ENCODE measurements at places on chromosomes 1 and 21.
A peak's percentile ranks its signal among the peaks of the same experiment; 100 is the strongest.

- DNase-seq = peak; percentile 65
These were observed 5.9 kb upstream of the NUF2 start for GRCh38 chr1:163315773-163316374.

DNA sequence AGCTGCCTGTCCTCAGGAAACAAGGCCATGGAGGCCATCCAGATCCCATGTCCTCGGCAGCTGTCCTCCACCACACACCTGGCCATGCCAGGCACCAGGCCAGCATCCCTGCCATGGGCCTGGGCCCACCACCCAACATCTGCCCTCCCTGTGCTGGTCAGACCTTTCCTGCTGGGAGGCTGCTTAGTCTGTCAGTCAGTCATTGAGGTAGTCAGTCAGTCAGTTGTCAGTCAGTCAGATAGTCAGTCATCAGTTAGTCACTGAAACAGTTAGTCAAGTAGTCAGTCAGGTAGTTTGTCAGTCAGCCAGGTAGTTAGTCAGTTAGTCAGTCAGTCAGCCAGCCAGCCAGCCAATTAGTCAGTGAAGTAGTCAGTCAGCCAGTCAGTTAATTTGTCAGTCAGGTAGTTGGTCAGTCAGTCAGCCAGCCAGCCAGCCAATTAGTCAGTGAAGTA, 17.2 kb downstream of the KRTAP10-1 start:
- DNase-seq = no peak

DNA sequence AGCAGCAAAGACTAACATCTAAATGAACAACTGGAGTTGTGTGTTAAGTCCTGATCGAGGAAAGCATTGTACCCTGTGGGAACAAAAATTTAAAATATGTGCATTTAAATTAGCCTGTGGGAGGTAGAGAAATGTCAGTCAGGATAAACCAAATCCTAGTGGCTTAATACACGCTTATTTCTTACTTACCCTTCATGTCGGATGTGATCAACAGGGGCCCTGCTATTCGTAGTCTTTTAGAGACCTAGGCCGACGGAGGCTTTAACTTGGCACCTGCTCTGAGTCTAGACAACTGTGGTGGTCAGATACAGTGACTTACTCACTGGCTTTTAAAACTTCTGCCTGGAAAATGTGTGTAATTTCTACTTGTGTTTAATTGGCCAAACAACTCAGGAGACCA, 10.2 kb downstream of the GSTM3 start:
- DNase-seq = no peak

DNA sequence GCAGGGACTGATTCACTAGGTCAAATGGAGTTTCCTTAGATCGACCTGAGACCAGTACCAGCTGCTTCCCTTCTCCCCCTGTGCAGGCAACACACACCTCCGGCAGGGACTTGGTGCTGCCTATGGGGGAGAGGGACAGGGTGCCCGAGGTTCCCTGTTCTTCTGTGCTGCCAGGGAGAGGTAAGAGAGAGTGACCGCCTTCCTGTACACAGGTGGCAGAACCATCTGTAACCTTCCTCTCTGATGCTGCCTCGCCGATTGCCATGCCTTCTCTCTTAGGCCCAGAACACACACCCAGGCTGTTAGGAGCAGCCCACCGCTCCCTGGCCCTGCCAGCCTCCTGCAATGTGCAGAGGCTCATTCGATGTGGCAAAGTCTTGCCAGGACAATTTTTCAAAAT, 9.3 kb downstream of the MYOC start:
- DNase-seq = no peak

DNA sequence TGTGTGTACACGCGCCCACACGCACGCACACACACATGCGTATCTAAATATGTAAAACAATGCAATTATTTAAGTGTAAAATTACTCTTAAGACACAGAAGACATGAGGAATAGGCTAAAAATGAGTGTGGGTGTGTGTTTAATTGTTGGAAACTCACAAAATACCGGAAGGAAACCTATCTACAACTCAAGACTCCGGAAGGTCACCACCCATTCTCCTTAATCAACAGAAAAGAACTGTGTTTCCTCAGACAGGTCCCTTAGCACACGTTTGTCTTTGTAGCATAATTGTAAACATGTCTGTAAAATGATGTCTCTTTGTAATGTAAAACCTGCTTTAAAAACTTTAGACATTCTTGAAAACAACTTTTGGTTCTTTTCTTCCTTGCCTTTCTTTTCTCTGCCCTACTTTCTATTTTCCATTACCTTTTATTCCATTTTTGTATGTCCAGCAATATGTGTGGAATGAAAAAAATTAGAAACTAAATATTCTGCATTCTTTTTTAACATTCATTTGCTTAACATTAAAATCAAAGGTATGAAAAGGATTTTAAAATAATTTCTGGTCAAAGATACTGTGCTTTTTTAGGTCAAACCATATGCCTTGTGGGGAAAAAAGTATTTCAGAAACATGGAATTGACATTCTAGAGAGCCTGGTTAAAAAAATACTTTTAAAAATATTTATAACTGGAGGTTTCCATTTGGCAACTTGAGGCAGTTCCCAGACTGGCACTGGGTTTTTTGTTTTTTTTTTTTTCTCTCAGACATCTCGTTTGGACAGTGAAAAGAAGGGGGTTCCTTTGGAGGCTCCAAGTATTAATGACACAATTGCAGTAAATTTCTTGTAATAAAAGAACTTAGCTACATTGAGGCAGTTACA, 46.2 kb downstream of the ATP5PF start:
- DNase-seq = no peak

- DNase-seq = peak; percentile 75
These were observed 39.0 kb downstream of the GALNT2 start for GRCh38 chr1:230105754-230106625.

GRCh38 chr1:152000964-152001630, 7.4 kb upstream of the S100A10 start:
- DNase-seq = no peak

- DNase-seq = no peak
These were observed 213.5 kb upstream of the IRF2BP2 start for GRCh38 chr1:234823191-234824176.

GRCh38 chr1:156524481-156524869, 23.9 kb upstream of the MEF2D start:
- no peak for DNase-seq

DNA sequence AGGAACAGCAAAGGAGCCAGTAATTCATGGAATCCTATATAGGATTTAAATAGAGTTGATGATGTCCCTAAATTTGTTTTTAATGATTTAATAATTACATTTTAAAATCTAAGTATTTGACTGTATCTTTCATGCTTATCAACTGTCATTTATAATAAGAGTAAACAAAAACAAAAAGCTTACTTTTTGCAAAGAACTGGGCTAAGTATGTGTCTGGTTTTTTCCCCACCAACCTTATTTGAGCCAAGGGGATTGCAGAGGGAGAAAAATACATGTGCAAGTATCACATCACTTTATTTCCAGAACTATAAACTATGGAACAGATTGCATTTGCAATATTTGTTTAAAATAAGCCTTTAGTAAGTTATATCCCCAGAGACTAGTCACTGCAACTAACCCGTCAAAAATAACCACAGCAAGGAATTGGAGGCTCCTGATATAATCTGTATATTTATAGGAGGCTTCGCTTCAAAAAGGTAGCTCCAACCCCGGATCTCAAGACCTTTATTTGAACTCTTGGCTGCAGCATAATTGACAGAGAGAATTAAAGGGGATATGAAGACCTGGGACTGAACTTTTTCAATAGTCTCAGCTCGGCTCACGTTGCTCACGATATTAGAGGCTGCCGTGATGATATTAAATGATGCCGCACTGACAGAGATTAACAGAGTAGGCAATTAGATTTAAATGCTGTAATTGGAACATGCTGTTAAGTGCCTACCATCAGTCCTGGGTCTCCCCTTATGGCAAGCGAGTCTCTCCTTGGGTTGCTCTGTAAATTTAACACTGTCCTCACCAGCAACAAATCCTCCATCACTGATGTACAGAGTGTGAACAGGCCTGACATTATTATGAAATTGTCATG, 329.1 kb upstream of the NFIA start:
- DNase-seq = no peak

GRCh38 chr1:234149217-234149616, 224.0 kb upstream of the COA6 start:
- peak; percentile 48 for DNase-seq

- DNase-seq = no peak
These were observed 115.4 kb downstream of the SMYD2 start for GRCh38 chr1:214396330-214396729.

GRCh38 chr1:43274804-43275180, 5.0 kb downstream of the TMEM125 start:
- no peak for DNase-seq

- peak; percentile 22 for DNase-seq
These were observed 144.8 kb downstream of the USP25 start for GRCh38 chr21:15874615-15875014.

DNA sequence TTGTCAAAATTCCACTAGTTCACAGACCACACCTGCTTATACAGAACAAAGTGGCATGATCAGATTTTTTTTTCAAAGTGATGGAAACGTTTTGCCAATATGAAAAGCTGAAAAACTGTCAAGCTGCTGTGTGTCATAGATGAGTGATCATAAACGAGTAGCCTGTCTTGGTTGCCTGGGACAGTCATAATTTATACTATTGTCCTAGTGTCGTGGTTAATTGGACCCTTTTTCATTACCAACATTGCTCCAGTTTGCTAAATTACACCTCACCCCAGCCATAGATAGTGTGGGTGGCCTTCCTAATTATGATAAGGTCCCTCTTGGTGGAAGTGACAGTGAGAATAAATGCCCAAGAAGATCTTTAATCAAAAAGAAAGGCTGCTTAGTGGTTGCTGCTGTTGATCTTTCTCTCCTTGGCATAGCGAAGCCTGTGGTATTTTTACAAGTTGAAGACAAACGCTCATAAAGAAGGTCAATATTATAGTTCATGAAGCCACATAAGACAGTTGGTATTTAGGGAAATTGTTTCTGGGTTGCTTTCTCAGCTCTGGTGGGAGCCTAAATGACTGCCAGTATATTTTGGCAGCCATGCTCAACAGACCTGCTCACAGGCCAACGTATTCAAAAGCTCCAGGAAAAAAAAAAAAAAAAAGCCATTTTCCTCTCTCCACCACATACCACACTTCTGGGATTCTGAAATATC, 478.1 kb downstream of the PLA2G4A start:
- peak; percentile 34 for DNase-seq

DNA sequence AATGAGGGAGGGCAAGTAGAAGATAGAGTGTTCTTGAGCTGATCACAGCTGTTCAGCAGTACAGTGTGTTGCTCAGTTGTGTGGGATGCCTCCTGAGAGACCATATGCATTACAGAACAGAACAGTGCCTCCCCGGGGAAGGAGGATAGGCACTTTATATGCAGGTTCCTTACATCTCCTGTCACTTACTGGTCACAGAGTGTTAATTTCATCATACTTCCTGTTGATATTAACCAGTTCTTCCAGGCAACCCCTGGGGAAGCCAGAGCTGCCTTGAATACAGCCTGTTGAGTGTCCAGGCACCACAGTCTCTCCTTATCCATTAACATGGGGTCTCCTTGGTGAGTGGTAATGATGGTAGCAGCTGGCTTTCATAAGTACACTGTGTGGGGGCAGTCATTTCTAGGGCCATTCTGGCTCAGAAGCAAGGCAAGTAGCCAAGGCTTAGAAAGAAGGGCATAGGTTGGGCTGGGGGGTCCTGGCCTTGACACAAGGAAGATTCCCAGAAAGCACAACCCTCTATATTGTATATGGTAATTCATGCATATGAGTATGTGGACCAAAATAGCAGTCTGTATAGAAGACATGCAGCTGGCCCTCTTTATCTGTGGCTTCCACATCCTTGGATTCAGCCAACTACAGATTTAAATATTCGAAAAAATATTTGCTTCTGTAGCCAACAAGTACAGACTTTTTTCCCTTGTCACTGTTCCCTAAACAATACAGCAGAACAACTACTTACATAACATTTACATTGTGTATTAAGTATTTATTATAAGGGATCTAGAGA, 142.4 kb downstream of the ZP4 start:
- no peak for DNase-seq

- DNase-seq = no peak
These were observed 9.8 kb downstream of the ADAMTSL4 start for GRCh38 chr1:150558761-150559655.

DNA sequence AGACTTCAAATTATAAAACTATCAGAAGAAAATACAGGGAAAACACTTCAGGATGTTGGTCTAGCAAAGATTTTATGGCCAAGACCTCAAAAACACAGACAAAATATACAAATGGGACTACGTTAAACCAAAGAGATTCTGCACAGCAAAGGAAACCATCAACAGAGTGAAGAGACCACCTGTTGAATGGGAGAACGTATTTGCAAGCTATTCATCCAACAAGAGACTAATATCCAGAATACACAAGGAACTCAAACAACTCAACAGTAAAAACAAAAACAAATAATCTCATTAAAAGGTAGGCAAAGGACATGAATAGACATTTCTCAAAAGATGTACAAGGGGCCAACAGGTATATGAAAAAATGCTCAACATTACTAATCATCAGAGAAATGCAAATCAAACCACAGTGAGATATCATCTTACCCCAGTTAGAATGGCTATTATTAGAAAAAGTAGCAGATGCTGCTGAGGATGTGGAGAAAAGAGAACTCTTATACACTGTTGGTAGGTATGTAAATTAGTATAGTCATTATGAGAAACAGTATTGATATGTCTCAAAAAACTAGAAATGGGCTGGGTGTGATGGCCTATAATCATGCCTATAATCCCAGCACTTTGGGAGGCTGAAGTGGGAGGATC, 112.6 kb downstream of the LRIG2 start:
- no peak for DNase-seq

GRCh38 chr1:76219366-76219818, 144.8 kb downstream of the ST6GALNAC3 start:
- no peak for DNase-seq

GRCh38 chr1:204909109-204909508, 38.4 kb downstream of the NFASC start:
- DNase-seq = no peak

DNA sequence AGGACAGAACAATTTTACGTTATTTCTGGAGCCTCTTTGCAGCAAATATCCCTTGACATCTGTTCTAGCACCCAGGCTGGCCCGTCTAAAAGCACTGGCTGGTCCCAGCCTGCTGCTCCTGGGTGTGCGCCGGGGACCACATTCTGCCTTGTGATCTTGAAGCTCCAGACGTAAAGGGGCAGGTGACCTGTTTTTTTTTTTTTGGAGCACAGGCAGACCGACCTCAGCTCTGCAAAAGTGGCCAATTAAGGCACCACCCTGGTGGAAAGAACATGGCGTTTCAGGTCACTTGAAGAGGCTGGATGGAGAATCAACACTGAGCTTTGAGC, 13.8 kb upstream of the CAMTA1 start:
- DNase-seq = no peak

Data from astrocyte of the spinal cord (primary cell).